ENCODE measurements at places on chromosomes 5 and 9. TPM values are rescaled to one million over a fixed set of nuclear protein-coding genes. Genes with fewer than 3 reads are reported as not detected.

POLR3G gene
- 5.6 TPM for total RNA-seq

CCDC152 gene
- total RNA-seq: 0.25 TPM

INSL6 gene
- not detected for total RNA-seq

TDRD7 gene
- 6.5 TPM for total RNA-seq

SLC36A3 gene
- total RNA-seq: not detected

FAM78A gene
- 1.1 TPM for total RNA-seq

FBXO38 gene
- 24.8 TPM for total RNA-seq

SH3TC2 gene
- total RNA-seq: 0.65 TPM

ARSK gene
- 6.5 TPM for total RNA-seq

BAAT gene
- 0.13 TPM for total RNA-seq

CCNH gene
- total RNA-seq: 49.4 TPM

SPINK4 gene
- not detected for total RNA-seq

RGS3 gene
- total RNA-seq: 64.4 TPM

ADGRD2 gene
- total RNA-seq: not detected

OMD gene
- total RNA-seq: not detected

HEMGN gene
- not detected for total RNA-seq

RNF180 gene
- total RNA-seq: 2.3 TPM

NDST1 gene
- 103 TPM for total RNA-seq

APBA1 gene
- total RNA-seq: 8.0 TPM

C5orf52 gene
- not detected for total RNA-seq

HRCT1 gene
- total RNA-seq: 3.3 TPM

RAD23B gene
- total RNA-seq: 54.1 TPM

LRRC70 gene
- total RNA-seq: 0.16 TPM

TOR4A gene
- 50.8 TPM for total RNA-seq

MARCOL gene
- total RNA-seq: not detected

AK8 gene
- 0.49 TPM for total RNA-seq

ANKRD18B gene
- total RNA-seq: 4.8 TPM

EGFL7 gene
- 27.0 TPM for total RNA-seq

SLC25A2 gene
- total RNA-seq: not detected

LHX3 gene
- total RNA-seq: not detected

ARID3C gene
- total RNA-seq: 0.51 TPM

ZNF300 gene
- total RNA-seq: 4.1 TPM

NR5A1 gene
- total RNA-seq: not detected

NUTM2G gene
- total RNA-seq: not detected

TMEM252 gene
- total RNA-seq: not detected

MZB1 gene
- not detected for total RNA-seq

IL7R gene
- total RNA-seq: 2.8 TPM

ZBTB43 gene
- 4.8 TPM for total RNA-seq

RABEPK gene
- 25.7 TPM for total RNA-seq

INSYN2B gene
- total RNA-seq: 0.76 TPM
